ENCODE measurements at places on chromosomes 16 and 17.
A peak's percentile ranks its signal among the peaks of the same experiment; 100 is the strongest.

DNA sequence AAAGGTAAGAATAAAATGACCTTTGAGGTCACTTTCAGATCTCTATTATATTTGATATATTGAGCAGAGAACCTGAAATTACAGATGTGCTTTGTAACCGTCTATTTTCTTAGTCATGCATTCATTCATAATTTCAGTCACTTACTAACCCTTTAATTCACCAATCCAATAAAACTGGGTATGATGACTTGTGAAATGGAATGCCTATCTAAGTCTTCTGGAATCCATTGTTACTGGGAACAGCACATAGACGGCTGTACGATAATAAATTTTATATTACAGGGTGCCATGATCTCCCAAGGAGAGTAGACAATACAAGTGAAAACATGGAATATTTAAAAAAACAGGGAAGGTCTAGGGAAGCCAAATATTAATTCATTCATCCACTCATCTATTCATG, 22.9 kb downstream of the CDH11 start:
- no peak for DNase-seq

GRCh38 chr16:82971126-82971525, 344.4 kb downstream of the CDH13 start:
- no peak for DNase-seq

DNA sequence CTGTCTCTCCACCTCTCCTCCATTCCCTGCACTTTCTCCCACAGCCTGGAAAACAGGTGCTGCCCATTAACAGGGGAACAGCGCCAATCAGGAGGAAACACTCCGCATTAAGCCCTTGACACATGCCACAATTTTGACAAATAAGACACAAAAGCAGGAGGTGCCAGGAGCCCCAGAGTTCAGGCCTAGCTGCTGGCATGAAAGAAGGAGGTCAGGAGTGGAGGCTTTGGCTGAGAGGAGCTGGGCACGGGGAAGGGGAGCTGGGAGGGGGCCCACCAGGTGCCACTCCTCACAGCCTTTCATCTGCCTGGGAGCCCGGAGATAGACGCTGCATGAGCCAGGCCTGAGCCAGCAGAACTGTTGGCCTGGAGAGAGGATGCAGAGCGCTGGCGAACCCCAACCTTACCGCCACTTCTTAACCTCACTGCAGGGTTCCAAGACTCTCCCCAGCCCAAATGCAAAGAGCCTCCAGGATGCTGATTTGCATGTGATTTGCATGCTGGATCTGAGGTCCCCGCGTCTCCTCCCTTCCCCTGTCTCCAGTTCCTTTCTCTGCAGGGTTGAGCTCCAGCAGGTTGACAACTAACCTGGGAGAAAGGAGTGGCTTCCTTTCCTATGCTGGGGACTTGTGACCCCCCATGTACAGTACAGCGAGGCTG, 139.8 kb upstream of the SDK2 start:
- peak; percentile 37 for DNase-seq

- peak; percentile 57 for DNase-seq
Measured at GRCh38 chr17:59830007-59830630, 62.6 kb downstream of the TUBD1 start.

DNA sequence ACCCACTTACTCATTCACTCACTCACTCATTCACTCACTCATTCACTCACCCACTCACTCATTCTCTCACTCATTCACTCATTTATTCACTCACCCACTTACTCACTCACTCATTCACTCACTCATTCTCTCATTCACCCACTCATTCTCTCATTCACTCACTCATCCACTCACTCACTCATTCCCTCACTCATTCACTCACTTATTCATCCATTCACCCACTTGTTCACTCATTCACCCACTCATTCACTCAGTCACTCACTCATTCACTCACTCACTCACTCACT, 7.6 kb upstream of the CPSF4L start:
- DNase-seq, result no peak

DNA sequence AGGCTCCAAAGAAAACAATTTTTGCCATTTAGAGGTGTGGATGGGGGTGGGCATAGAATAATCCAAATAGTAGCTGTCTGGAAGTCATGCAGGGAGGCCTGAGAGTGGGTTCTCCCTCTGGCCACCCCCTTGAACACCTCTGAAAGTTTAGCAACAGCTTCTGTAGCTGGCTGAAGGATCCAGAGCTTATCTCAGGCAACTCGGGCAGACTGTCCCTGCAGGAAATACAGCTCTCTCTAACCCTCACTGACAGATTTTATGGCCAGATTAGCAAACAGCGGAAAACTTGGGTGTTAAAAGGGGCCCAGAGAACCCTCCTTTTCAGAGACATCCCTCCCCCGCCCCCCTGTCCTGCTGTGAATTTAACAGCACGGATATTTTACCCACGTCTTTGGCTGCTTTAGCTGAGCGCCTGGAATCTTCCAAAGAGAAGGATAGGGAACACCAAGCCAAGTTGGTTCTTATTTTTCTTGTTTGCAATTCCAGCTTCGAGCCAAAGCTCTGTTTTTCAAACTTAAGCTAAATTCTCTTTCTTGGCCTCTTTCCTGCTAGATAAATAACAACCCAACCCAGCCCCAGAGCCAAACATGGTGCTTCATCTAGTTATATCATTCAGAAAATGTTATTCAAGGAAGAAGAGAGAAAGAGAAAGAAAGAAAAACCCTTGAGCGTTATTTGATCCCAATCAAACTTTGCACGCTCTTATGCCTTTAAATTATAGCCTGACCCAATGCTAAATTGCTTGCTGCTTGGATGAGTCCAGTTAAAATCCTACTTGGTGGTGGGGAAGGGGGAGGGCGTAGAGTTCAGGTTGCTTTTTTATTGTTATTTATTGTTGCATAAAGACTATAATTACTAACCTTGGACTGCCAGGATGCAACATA, 2.3 kb upstream of the HOXB2 start:
- no peak for DNase-seq

GRCh38 chr17:29240968-29241963, 5.4 kb upstream of the CRYBA1 start:
- DNase-seq, result peak; percentile 31

DNA sequence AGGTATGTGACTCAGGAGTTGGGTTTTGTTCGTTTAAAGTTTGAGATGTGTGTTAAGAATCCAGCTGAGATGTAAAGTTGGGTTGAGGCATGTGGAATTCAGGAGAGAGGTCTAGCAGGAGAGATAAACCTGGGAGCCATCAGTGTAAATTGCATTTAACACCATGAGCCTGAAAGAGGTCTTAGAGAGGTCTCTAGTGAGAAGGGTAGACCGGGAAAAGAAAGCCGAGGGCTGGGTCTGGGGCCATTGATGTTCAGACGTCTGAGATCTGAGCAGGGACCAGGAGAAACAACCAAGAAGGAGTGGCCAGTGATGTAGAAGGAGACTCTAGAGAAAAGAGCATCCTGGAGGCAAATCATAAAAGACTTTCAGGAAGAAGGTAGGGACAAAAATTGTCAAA, 44.1 kb upstream of the PIRT start:
- DNase-seq, result no peak

- DNase-seq, result no peak
Measured at GRCh38 chr17:77216486-77216885, 75.7 kb downstream of the SEC14L1 start.

DNA sequence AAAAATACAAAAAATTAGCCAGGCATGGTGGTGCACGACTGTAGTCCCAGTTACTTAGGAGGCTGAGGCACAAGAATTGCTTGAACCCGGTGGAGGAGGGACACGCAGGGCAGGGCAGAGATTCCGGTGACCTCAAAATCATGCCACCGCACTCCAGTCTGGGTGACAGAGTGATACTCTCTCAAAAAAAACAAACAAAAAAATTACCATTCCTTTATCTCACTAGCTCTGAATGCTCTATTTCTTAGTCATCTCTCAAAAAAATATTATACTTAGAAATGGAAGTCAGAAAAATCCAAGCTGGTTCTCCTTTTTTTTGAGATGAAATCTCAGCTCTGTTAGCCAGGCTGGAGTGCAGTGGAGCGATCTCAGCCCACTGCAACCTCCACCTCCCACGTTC, 40.8 kb downstream of the SPOP start:
- no peak for DNase-seq

- no peak for DNase-seq
Measured at GRCh38 chr17:81229666-81229920, 6.8 kb upstream of the CEP131 start.

DNA sequence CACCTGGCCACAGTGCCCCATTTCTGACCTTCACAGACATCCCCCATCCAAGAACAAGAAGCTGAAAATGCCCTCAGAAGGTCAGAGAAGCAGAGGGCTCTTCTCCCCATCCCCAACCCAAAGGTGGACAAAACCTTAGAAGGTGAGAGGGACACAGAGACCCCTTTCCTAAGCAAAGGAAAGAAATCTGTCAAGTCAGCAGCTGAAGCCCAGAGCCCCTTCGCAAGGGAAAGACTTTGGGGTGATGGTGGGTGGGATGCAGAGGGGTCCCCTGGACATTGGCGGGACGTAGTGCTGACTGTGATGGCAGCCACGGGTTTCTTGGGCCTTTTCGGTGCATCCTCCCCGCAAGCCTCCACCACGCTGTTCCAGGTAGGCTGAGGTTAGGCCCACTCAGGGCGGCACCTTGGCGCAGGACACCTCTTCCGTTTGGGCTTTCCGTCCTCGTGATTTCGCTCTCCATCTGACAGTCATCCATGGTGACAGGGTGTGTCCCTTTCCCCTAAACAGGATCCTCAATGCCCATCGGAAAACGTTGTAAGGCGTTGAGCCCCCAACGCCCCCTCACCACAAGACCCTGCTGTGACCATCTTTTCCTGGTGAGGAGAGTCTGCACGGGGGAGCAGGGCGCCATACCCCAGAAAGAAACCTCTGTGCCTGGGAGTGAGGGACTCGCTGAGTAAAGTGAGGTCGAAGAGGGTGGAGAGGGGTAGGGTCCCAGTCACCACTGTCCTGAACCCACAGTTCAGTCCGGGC, 10.7 kb upstream of the GSDMA start:
- no peak for DNase-seq

DNA sequence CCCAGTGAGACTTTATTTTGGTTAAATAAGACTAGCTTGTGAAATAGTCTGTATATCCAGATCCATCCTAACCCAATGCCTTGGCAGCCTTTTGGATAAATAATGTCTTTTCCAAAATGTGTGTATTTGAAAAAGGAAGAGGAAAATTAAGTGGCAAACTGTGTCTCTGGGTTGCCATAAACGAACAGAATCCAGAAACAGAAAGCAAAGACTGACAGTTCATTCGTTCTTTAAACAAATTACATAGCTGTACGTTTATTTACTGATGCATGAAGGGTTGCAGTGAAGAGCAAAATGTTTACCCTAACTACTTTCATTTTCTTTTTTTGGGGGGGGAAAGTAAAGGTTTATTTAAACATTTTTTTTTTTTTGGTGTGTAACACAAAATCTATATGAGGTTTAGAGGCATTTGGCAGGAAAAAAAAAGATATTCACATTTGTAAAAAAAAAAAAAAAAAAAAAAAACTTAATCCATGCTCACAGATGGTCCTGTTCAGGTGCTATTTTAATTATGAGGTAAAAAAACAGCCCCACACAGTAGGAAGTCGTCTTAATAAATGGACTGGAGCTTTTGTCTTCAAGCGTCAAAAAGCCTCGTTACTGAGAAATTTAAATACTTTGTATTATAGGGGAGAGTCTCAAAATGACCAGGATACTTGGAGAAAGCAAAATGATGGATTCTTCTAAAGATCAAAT, 245.9 kb downstream of the FTO start:
- peak; percentile 64 for DNase-seq

GRCh38 chr16:76226011-76226410, 51.2 kb upstream of the CNTNAP4 start:
- DNase-seq, result peak; percentile 6

DNA sequence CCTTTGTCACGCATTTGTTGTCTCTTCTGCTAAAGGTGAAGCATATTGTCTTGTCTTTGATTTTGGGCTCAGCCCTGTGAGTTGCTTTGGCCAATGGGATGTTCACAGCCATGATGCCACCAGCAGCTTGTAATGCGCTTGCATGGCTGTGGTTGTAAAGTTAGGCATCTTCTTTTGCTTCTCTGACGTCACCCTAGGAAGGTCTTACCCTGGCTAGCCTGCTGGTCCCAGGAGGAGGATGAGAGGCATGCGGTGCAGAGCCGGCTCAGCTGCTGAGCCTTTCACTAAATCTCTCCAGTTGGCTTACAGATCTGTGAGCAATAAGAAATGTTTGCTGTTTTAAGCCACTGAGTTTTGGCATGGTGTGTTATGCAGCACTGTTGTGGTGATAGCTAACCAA, 40.8 kb downstream of the IRX6 start:
- DNase-seq, result no peak

- no peak for DNase-seq
Measured at GRCh38 chr17:38325221-38325851, 18.4 kb downstream of the GPR179 start.

DNA sequence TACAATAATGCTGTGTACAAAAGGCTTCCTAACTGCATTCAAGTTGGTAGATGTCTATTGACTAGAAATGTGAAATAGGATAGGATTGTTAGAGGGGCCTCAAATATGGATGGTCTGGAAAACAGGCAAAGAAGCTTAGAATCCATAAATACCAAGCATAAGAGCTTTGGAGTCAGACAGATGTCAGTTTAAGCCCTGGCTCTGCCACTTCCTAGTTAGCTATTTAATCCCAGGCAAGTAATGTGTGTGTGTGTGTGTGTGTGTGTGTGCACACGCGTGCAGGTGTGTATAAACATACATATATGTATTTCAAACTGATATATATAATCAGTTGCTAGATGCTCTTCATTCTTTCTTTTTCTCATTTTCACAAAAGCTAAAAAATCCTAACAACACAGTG, 66.7 kb downstream of the MMD start:
- DNase-seq, result peak; percentile 58

GRCh38 chr16:23398987-23399805, 53.8 kb downstream of the COG7 start:
- DNase-seq, result no peak

- DNase-seq, result no peak
Measured at GRCh38 chr17:1197379-1197778, 17.6 kb upstream of the ABR start.

GRCh38 chr17:18990331-18990730, 14.2 kb downstream of the FAM83G start:
- peak; percentile 93 for DNase-seq

DNA sequence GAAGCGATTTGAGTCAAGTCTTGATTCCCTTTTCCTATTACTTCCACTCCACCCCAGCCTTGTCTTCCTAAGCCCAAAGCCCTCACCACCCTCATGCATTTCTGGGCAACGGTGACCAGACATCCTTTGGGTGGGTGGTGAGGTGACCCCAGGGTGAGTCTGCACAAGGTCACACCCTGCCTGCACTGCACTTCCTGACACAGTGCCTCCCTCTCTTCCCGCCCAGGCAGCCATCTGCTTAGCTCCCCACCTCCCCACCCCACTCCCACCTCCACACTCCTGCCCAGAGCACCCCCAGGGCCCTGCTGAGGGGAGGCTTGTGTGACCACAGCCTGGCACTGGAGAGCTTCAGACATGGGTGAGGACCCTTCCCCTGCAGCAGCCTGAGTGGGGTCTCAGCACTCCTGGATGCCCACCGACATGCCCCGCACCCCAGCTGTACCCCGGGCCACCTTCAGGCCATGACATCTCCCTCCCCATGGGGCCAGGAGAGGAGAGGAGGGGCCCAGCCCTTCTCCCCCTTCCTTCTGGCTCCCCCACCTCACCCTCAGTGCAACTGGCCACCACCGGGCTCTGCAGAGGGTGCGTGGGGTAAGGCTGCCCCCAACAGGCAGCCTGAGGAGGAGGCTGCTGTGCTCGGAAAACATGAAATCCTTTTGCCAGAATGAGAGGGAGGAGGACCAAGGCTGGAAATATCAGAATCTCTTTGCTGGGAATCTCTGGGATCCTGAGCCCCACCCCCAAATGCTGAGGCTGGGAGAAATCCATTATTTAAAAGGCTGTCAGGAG, 68.6 kb downstream of the CCT6B start:
- DNase-seq, result peak; percentile 55

- DNase-seq, result no peak
Measured at GRCh38 chr16:82992786-82993185, 366.0 kb downstream of the CDH13 start.

All from NCI-H524 (cell line).